HTR-8/SVneo (cell line): ENCODE measurements at places on chromosomes 16 and 17.

GRCh38 chr17:67696347-67696746, 21.4 kb upstream of the NOL11 start:
- DNase-seq, result no peak

- no peak for DNase-seq
Observed at GRCh38 chr16:65876624-65877023, 489.9 kb upstream of the CDH5 start.

GRCh38 chr17:48175692-48176470, 68.3 kb downstream of the SNX11 start:
- DNase-seq, result peak; percentile 74

DNA sequence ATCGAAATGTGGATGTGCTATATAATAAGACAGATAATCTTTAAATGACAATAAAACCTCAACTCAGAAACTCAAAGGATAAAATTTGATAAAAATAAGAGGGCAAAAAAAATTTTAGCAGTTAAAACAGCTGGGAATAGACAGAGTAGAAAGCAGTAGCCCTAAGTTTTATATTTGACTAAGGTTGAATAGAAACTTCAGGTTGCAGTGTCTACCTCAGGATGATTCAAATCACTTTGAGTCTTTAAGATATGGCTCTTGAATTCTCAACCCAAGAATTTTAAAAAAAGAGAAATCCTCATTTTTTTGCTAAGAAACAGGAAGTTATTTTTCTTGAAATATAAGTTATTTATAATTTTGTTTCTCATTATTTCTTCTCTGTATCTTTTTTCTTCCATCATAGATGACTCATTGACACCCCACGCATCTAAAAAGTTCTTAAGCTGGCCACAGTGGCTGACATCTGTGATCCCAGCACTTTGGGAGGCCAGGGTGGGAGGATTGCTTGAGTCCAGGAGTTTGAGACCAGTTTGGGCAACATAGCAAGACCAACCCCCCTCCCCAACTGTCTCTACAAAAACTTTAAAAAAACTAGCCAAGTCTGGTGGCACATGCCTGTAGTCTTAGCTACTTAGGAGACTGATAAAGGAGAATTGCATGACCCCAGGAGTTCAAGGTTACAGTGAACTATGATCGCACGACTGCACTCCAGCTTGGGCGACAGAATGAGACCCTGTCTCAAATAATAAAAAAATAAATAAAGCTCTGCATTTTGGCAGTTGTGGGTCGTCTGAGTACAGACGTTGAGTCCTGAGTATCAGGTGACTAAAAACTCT, 23.9 kb downstream of the NFAT5 start:
- DNase-seq, result no peak

GRCh38 chr16:4682616-4683254, 10.6 kb upstream of the NUDT16L1 start:
- DNase-seq, result no peak

DNA sequence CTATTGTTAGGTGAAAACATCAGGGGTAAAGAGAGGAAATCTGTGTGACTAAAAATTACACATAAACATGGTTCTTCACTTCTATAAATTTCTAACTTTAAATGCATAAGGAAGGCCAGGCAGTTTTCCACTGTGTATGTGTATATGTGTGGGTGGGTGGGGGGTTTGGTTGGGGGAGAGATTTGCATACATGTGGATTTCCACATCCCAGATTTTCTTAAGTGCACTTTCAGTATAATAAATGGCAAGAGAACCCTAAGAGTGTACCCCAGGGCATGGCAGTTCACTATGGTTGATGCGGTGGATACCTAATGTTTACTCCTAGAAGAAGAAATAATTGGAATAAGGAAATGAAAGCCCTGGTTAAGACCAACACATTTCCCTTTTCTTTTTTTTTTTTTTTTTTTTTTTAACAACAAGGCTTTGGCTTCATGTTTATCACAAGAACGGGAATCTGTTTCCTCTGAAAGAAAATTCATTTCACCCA, 451.8 kb upstream of the CCL2 start:
- no peak for DNase-seq
